ENCODE measurements at places on chromosomes 2 and 18.

DNA sequence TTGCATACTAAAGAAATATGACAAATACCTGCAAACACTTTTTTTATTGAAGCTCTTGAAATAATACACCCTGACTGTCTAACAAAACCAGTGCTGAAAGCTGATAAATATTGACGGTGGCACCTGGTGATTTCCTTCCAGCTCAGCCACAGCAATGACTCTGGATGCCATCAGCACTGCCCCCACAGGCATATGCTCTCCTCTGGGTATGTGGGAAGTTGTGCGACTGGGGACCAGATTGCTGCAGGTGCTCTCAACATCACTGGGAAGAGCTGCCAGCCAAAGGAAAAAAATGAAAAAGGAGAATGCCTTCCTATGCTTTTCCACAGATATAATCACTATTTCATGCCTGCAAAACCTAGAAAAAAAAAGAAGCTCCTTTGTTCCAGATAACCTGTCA lies 141.5 kb downstream of the PIGN start:
- no peak for DNase-seq

GRCh38 chr2:26243470-26244308 lies 743 bp downstream of the HADHA start:
- peak; percentile 4 for DNase-seq

- no peak for DNase-seq
Observed at GRCh38 chr2:30324245-30324908, 93.0 kb downstream of the LBH start.

- DNase-seq = peak; percentile 60
Observed at GRCh38 chr2:27071990-27072830, 756 bp upstream of the OST4 start.

DNA sequence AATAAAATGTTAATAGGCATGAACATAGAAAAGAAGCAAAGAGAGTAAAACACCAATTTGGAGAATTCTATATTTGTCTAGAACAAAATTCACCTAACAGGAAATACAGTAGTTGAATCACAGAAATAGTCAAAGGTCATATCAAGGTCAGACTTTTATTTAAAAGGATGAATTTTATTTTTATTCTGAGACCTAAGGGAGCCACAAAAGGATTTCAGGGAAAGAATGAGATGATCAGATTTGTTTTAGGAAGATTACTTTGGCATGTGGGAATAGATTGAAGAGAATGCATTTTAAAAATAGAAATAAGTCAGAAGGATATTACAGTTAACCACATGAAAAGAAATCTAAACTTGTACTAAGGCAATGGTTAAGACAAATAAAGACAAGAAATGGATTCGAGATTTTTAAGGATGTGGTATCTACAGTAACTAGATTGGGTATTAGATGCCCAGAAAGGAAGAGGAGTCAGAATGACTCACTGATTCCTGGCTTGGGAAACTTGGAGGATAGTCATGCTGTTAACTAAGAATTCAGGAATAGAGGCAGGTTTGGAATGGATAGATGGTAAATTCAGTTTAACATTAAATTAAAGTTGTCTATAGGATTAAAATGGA lies 56.0 kb downstream of the METTL4 start:
- DNase-seq = no peak

- no peak for DNase-seq
Observed at GRCh38 chr2:239118264-239118663, 270.4 kb downstream of the TWIST2 start.

GRCh38 chr2:158702740-158703139 lies 92.4 kb upstream of the DAPL1 start:
- DNase-seq = no peak

- DNase-seq = peak; percentile 15
Observed at GRCh38 chr18:54671291-54671881, 80.3 kb downstream of the DYNAP start.

GRCh38 chr2:171266102-171266501 lies 105.4 kb upstream of the TLK1 start:
- DNase-seq = no peak
